ENCODE measurements at places on chromosomes 4 and X. TPM values are rescaled to one million over a fixed set of nuclear protein-coding genes. Genes with fewer than 3 reads are reported as not detected.

DNA sequence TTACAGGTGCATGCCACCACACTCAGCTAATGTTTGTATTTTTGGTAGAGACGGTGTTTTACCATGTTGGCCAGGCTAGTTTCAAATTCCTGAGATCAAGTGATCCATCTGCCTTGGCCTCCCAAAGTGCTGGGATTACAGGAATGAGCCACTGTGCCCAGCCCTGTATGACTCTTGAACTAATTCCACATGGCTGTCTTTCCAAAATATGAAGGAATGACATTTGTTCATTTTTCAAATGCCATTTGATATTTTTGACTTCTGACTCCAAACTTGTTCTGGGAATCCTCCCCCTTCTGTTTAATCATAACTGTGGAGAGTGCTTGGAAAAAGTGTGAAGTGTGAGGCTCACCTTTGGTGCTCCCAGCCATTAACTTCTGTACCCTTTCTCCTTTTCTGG is 119.2 kb downstream of the NHS start:
- DNase-seq, result no peak

DNA sequence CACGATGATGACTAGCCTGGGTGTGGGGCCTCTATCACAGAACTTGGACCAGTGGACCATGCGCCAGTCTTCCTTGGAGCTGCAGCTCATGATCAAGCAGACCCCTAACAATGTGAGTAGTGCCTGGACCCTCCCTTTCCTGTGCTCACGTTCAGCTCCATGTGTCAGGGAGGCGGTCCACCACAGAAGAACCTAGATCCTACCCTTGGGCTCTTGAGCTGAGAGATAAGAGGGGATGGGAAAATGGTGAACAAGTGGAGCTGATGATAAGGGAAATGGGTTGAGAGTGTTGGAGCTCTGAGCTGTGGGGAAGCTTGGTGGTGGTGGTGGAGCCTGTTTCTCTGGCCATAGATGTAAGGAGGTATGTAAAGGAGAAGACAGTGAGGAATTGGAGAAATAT is 13.1 kb downstream of the MED12 start:
- DNase-seq, result no peak

GRCh38 chr4:104649631-104650030 is 154.9 kb upstream of the CXXC4 start:
- DNase-seq, result peak; percentile 12

GRCh38 chrX:15203694-15204093 is 66.2 kb downstream of the ASB9 start:
- no peak for DNase-seq

DNA sequence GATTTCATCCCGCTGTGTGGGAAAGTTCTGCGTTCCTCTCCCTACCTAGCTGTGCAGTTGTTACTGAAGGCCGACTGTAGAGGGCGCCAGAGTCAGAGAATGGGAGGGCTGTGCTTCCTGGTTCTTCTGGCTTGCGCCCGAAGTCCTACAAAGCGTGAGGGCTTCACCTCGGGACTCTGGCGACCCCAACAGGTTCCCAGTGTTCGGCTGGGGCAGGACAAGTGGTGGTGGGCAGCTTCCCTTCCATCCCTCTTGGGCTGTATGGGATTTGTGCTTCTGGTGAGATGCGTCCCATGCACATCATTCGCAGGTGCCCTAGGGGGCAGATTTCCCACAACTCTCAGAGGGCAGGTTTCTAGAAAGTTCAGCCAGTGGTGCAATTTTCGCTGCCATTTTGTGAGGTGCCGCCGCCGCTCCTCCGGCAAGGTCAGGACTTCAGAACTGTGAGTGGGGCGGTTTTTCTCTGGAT is 27.3 kb downstream of the CT45A1 start:
- peak; percentile 44 for DNase-seq

Gene AMBN
- not detected for total RNA-seq

DNA sequence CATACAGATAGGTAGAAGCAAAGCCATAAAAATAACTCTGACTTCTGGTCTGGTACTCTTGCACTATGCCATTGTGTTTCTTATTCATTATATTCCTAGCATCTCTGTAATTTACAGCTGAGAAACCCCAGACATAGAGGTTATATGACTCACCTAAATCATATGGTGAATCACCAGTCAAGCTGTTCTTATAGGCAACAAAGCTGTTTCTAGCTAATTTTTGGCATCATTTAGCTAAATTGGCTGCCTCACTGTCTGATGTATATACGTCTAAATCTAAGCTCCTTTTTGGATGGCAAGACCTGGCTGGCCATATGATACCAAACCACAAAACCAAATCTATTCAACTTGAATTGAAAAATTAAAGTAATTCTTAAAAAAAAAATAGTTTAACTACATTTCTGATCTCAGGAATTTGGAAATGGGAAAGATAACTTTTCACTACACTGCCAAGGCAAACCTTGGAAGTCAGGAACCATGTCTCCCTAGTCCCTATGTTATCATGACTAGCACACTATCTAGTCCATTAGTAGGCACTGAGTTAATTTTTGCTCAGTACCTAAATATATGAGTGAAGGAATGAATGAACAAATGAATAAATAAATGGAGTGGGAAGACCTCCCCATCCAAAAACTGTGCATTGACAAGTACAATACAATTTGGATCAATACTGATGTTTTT is 41.3 kb upstream of the STAG2 start:
- DNase-seq, result peak; percentile 83

Gene ZAR1
- total RNA-seq, result not detected

- DNase-seq, result no peak
Observed at GRCh38 chr4:73752424-73752823, 12.1 kb downstream of the CXCL8 start.

DNA sequence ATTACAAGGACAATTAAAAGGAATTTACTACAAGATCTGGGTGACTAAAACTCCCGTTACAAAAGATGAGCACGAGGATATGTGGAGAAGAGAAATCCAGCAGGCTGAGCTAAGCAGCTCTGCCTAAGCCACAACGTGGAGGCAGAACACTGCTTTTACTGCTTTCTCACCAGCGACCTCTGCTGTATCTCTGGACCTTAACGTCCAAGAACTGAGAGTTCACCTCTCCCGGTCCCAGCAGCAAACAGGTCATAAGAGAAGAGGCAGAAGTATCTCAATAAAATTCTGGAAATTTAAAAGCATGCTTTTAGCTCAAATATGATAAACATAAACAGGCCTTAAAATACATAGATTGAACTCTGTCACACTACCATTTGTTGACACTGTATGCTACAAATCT is 81.0 kb downstream of the ADGRA3 start:
- peak; percentile 47 for DNase-seq

GRCh38 chrX:111483135-111483534 is 28.3 kb upstream of the SERTM2 start:
- DNase-seq, result no peak

Gene ZIC3
- not detected for total RNA-seq

- no peak for DNase-seq
Observed at GRCh38 chr4:15536552-15537499, 67.1 kb downstream of the CC2D2A start.

- DNase-seq, result peak; percentile 58
Observed at GRCh38 chr4:149987330-149988086, 90.7 kb upstream of the DCLK2 start.

DNA sequence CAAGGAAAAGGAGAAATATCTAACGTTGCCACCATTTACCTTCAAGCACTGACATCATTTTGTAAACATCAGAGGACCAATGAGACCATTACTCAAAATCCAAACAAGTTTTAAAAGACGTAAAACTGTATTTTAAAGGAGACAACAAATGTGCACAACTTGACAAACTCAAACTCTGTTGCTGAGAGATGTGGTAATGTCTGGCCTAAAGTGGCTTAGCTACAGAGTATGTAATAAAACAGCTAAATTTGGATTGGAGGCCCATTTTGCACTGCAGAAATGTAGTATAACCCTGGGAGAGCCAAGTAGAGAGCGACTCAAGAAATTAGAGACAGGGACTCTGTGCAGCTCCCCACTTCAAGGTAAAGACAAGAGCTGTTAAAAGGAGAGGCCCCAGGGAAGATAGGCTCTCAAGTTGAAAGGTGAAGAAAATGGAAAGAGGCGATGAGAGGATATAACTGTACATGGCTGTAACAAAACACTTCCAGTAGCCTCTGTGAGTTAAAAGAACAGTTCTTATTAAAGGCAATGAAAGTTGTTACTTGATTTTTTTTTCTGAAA is 20.3 kb downstream of the UNC5C start:
- DNase-seq, result no peak

DNA sequence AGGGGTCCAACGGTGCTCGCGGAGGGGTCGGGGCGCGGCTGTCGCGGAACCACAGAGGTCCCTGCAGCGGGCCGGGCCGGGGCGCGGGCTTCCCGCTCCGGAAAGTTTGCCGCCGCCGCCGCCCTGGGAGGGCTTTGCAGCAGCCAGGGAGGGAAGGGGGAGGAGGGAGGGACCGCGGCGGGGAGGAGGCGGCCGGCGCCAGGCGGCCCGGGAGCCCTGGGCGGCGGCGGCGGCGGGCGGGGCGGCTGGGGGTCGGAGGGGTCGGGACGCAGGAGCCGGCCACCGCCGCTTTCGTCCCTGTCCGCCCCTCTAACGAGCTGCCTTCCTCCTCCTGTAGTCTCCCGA is 375 bp downstream of the FGFR3 start:
- no peak for DNase-seq

DNA sequence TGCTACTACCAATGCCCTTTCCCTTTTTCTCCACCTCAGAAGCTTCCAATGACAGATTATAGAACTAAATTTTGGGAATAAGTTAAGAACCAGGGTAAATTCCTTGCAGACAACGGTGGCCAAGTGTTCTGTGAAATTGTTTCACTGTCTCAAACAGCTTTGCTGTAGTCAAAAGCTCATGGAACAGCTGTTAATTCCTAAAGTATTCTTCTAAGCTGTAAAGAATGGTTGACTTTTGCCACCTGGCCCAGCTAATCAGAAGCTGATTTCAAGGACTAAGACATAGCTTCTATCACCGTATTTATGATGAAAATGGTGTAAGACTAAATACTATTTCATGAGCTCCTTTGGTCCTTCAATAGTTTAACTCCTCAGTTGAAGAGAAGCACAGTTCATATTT is 297.5 kb downstream of the IL1RAPL2 start:
- DNase-seq, result no peak

Gene SMIM31
- not detected for total RNA-seq

- DNase-seq, result no peak
Observed at GRCh38 chr4:37999965-38000364, 39.8 kb downstream of the PTTG2 start.

- DNase-seq, result peak; percentile 35
Observed at GRCh38 chr4:146488495-146489174, 33.1 kb downstream of the SLC10A7 start.

DNA sequence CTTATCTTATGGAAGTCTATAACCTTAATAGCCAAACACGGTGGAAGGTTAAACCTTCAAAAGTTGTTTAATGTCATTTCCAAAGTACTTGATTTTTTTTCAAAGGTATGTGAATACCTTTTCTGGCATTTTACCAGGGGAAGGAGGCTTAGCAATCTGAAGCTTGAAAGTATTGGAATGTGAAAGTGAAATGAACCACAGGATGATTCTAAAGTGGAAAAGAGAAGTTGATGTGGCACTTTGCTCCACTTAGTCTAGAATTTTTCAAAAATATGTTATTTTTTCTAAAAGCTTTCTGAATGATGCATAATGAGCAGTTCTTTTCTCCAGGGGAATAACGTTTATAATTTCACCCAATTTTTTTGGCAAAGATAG is 19.2 kb downstream of the PI4K2B start:
- DNase-seq, result peak; percentile 39

Gene BEX1
- 726 TPM for total RNA-seq

Gene WDR44
- 38.0 TPM for total RNA-seq

DNA sequence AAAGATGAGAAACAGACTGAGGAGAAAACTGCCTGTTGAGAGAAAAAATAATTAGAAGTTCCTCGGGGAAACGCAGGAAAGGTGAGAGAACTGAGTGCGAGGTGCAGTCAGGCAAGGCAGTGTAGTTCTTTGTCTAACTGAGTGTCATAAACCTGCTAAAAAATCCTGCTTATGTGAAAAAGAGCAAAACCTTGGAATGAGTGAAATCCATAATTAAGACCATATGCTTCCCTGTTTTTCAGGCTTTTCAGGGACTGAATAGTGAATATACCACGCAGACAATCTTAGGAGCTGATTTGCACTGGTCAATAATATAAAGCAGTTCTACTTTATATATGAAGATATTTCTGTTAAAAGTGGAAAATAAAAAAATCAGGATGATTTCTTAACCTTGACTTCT is 104.9 kb downstream of the RASGEF1B start:
- DNase-seq, result no peak

- no peak for DNase-seq
Observed at GRCh38 chrX:110346681-110347080, 12.0 kb upstream of the RTL9 start.

- DNase-seq, result no peak
Observed at GRCh38 chr4:88761342-88761741, 63.7 kb upstream of the NAP1L5 start.

DNA sequence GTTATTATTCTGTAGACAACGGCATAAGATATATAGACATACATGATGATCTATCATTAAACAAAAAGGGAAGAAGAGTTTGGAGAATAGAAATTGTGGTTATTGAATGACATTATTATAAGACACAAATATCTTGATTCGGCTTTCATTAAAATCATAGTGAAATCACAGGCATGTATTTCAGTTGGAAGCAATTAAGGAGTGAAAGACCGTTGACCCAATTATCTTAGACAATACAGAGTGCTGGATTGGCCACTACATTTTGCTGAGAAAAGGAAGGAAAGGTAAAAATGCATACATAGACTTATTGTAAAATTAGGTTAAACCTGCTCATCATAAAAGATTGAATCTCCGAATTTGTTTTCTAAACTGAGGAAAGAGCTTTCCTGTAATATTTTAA is 209.8 kb downstream of the KCNIP4 start:
- no peak for DNase-seq

Gene SULT1B1
- total RNA-seq, result not detected

Gene TMEM255A
- 2.6 TPM for total RNA-seq

- DNase-seq, result no peak
Observed at GRCh38 chr4:18405054-18405453, 383.5 kb upstream of the LCORL start.

All from M059J (cell line).